Skeletal muscle cell (primary cell): ENCODE measurements at places on chromosomes 5 and 9.

GRCh38 chr9:133914442-133915342 is 77.4 kb downstream of the VAV2 start:
- DNase-seq: no peak

GRCh38 chr5:57527870-57528269 is 45.3 kb upstream of the ACTBL2 start:
- no peak for DNase-seq

GRCh38 chr9:4796988-4797853 is 4.5 kb downstream of the RCL1 start:
- no peak for DNase-seq

- DNase-seq: peak; percentile 87
Observed at GRCh38 chr9:33320568-33321261, 30.4 kb downstream of the NFX1 start.

DNA sequence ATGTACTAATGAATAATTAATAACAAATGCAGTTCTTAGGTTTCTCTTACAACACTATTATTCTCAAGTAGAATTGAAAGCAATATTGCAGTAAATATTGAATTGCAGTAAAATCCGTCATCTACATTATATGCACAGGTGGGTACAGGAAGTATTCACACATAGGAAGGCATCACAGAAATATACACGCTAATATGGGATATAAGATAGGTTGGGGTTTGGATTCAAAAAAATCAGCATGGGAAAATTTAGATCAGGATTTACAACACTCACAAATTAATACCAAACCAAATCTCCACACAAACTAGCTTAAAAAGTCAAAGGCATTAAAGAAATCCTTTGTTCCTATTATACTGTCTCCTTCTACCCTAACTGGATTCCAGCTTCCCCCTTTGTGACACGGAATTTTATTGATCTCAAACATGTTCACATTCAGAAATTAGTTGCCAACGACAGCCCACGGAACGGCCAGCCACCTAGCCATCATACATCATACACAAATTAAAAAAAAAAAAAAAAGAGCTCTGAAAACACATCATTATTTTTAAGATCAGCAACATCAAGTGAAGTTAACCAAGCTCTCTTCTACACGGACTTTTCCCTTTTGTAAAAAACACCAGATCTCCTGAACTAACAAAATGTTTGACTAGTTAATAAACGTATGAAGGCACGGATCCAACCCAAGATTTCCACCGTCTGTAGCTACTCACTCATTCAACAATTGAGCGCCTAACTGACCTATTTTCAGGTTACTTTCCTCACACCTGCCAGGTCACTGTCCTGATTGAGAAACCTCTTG is 2.2 kb downstream of the NR6A1 start:
- DNase-seq: no peak

DNA sequence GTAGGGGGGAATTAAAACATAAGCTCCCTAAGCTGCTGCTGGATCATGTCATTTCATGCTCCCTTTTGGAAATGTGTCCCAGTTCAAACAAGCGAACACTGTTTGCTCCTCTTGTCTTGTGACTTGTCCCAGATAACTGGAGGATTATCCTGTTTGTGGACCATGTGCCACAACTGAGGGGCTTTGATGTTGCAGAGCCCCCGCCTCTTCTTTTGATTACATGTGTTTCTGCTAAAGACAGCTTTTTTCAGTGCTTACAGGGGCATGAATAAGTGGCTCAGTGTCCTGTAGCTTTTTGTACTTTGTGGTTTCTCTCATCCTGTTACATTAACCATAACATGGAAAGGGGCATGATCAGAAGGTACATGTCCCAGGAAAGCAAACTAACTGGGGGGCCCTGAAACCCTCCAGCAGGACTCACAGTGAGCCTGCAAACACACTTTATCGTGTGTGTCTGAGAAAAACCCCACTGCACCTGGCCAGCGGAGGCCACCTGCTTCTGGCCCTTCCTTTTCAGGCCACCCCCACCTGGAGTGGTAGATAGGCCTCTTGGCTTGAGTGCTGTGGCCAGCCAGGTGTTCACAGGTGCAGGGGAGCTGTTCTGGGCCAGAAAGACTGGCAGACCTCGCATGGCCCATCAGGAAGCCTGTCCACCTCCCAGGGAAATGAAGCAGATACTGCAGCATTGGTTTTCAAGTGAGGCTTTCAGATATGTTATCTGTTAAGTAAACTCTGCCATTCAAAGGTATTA is 285.6 kb downstream of the FANCC start:
- no peak for DNase-seq

- no peak for DNase-seq
Observed at GRCh38 chr5:84303315-84303714, 81.4 kb downstream of the EDIL3 start.

GRCh38 chr5:88556406-88556805 is 287.8 kb upstream of the TMEM161B start:
- DNase-seq: no peak

DNA sequence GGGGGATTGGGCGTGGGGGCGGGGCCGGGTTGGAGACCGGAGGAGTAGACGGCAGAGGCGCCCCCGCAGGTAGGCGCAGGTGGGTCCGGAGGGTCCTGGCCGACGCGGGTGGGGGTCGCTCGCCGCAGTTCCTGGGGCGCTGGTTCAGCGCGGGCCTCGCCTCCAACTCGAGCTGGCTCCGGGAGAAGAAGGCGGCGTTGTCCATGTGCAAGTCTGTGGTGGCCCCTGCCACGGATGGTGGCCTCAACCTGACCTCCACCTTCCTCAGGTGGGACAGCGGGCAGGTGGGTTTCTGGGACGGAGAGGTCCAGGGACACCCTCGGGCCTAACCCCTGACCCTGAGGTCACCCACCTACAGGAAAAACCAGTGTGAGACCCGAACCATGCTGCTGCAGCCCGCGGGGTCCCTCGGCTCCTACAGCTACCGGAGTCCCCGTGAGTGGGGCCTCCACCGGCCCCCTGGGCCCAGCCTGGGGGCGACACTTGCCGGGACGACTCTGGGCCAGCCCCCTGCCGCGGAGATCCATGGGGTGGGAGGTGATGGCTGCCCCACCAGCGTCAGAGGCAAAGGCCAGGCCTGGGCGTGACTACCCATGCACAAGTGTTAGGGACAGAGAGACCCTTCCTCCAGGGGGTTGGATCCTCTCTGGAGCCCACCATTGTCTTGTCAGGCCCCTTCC is 1.7 kb downstream of the PTGDS start:
- DNase-seq: no peak

- no peak for DNase-seq
Observed at GRCh38 chr5:95963650-95964410, 2.2 kb upstream of the ELL2 start.

- no peak for DNase-seq
Observed at GRCh38 chr9:105425816-105426433, 21.9 kb upstream of the FSD1L start.

GRCh38 chr5:99061711-99062110 is 132.9 kb upstream of the CHD1 start:
- no peak for DNase-seq

DNA sequence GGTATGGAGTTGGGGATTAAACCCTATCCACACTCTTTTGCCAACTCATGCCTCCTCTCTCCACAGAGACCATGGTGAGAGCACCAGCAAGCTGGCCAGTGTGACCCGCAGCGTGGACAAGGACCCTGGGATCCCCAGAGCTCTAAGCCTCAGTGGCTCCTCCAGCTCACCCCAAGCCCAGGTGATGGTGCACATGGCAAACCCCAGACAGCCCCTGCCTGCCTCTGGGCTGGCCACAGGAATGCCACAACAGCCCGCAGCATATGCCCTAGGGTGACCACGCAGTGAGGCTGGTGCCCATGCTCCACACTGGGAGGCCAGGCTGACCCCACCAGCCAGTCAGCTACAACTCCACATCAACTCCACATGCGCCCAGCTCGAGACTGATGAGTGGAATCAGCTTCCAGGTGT is 11.5 kb upstream of the CARD19 start:
- no peak for DNase-seq

GRCh38 chr5:159987031-159987674 is 21.8 kb upstream of the TTC1 start:
- no peak for DNase-seq

GRCh38 chr9:76087976-76088375 is 197.5 kb downstream of the PCSK5 start:
- DNase-seq: peak; percentile 33

GRCh38 chr9:107874591-107875369 is 385.2 kb upstream of the KLF4 start:
- no peak for DNase-seq

GRCh38 chr9:110260911-110261310 is 4.6 kb upstream of the TXN start:
- DNase-seq: no peak

DNA sequence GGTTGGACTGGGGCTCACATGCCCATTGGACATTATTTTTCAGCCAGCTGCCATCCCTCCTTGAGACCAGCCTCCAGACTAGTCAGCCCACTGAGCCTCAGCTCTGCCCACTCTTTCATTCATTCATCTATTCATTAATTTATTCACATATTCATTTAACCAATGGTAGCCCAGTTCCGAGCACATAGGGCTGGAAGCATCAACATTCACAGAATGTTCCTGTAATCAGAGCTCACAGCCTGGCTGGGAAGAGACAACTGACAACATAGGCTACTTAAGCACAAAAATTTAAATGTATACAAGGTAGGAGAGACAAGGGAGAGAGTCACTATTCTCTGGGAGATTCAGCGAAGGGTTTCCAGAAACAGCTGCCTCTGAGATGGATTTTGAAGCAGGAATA is 17.0 kb upstream of the PBX3 start:
- DNase-seq: no peak

GRCh38 chr5:67476531-67476930 is 279.9 kb upstream of the CD180 start:
- DNase-seq: no peak

DNA sequence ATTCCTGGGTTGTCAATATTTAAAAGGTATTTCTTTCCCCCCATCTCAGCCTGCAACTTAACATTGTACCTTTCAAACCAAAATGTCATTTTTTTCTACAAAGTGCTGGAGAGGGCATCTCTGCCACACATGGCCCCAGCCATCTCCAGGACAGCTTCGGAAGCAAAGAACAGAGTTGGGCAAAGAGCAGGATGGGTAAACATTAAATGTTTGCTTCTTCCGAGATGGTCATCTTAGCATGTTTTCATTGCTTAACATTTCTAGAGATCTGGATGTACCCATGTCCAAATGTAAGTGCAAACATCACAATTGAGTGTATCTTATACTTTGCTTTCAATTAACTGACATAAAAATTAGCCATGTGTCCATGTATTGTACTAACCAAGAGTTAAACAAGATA is 14.3 kb upstream of the F2RL2 start:
- DNase-seq: no peak
